ENCODE measurements at places on chromosomes 1 and 21.

DNA sequence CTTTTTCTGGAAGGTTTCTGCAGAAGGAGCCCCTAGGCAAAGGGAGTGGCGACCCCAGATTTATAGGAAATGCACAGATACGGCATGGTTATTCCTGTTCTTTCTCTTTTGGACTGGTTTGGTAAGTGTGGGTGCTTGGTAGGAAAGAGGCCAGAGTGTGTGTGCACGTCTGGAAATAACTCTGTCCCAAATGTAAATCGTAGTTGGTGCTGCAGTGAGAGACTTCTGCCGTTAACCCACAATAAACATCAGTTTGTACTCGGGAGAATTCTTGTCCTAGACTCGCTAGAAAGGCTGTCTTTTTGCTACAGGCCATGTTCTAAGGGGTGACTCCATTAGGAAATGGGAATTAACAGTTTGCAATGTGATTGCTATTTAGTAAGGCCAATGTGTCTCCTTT, 779 bp downstream of the SLC44A3 start:
- no peak for DNase-seq

DNA sequence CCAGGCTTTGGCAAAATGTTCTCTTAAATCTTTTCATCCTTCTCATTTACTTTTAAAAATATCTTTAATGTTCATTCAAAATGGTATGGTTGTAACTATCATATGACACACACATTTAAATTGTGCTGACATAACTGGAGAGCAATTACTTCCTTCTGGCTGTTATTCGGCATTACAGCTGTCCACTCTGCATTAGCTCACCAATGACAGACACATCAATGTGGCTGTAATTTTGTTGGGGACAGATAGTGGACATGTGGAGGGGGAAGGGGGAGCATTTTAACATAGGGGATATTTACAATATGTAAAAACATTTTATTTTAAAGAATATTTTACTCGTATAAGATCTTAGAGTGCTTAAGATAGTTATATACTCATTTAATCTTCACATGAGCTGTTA, 319.8 kb downstream of the HMCN1 start:
- no peak for DNase-seq

GRCh38 chr21:36980280-36981048, 14.0 kb upstream of the HLCS start:
- DNase-seq = no peak

DNA sequence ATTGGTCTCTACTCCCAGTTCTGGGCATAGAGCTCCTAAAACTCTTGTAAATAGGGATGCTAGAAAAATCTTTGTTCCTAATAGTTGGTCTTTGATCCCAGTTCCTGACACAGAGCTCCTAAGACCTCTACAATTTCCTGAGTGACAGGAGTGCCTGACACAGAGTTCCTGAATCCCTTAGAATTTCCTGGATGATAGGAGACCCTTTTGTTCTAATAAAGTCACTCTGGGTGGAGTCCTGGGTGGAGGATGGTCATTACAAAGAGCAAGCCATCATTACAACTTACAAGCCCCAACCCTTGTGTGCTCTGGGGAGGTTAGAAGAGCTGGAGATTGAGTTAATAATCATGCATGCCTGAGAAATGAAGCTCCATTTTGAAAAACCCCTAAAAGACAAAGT, 58.4 kb downstream of the ZZZ3 start:
- no peak for DNase-seq

GRCh38 chr1:109208394-109208793, 5.3 kb upstream of the SARS1 start:
- DNase-seq = no peak

DNA sequence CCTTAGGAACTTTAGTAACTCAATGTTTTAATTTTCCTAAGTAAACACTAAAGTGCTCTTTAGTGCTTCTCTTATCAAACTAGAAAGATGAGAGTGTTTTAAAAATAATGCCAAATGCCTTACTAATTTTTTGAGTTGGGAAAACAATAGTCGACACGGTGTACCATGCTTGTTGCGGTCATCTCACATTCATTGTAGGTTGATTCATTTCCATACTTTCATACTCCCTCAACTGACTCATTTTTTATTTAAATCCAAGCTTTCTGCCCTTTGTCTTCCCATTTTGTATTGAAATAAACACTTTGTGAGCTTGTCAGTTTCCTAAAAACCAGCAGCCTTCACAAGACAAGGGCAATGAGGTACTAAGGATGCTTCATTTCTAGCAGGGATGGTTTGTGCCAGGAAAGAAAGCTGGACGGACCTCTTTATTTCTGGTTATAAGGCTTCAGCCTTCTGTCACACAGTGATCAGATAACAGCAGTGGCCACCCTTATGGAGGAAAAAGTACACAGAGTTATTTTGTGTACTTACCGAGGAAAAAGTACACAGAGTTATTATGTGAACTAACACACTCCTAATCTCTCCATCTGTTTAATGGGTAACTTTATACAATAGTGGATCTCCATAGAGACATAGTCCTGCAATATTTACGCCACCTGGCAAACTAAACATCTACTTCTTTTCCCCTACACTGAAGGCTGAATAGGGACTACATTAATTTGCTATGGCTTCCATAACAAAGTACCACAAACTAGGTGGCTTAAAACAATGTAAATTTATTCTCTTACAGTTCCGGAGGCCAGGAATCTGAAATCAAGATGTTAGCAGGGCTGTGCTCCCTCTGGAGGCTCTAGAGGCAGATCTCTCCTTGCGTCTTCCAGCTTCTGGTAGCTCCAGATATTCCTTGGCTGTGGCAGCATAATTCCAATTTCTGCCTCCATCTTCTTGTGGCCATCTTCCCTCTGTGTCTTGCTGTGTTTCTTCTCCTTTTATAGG, 13.0 kb upstream of the CCDC190 start:
- DNase-seq = no peak

GRCh38 chr1:42979036-42979430, 20.4 kb upstream of the SLC2A1 start:
- DNase-seq = no peak
